ENCODE measurements at places on chromosomes 7 and 10.
A peak's percentile ranks its signal among the peaks of the same experiment; 100 is the strongest.

- DNase-seq = no peak
Measured at GRCh38 chr10:11949152-11949551, 93.5 kb downstream of the UPF2 start.

DNA sequence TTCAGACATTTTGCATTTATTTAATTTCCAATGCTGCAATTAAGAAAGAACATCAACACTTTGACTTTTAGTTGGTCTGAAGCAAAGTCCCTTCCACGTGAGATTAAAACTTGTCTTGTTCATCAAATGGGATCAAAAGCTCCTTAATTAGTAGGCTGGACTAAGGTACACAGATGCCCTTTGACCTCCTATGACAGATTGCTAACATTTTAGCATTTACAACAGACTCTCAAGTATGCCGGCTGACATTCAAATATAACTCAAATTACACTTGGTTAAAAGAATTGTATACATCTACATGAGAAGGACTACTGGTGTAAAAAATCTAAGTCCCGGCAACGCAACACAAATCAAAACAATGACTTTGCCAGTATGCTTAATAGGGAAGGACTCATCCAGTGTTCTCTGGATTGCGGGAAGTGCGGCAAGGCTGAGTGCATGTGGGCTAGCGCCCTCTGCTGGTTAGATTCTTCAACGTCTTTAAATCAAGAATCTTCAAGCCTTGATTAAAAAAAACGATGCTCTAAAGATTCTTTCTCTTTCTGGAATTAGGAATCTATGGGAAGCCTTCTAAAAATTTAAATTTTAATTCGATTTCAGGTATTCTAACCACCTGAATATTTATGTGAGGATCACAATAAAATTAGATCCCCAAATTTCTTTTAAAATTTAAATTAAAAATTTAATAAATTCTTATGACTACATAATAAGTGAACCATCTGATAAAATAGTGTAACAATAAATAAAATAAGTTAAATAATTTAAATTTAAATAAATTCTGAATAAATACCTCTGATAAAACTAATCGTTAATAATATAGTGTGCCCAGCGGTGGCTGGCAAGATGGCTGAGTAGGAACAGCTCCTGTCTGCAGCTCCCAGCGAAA, 444.7 kb downstream of the DGKB start:
- DNase-seq = peak; percentile 65

DNA sequence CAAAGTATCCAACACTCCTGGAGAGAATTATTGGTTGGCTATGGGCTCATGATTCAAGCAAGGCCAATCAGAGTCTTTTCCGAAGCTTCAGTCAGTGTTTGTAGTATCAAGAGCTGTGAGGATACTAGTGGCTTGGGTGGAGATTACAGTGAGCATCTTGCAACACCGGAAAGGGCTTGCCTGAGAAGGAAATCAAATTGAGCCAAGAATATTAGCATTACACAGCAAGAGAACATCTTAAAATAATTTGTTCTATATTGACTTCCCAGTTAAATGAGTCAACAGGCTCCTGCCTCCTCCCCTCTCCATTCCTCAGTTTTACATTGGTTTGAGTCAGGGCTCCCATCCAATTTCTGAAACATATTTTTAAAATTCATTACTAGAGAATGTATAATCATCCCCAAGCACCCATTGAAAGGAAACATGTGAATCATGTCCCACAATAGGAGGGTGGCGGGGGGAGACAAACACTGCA, 127.4 kb downstream of the ELAPOR2 start:
- no peak for DNase-seq

DNA sequence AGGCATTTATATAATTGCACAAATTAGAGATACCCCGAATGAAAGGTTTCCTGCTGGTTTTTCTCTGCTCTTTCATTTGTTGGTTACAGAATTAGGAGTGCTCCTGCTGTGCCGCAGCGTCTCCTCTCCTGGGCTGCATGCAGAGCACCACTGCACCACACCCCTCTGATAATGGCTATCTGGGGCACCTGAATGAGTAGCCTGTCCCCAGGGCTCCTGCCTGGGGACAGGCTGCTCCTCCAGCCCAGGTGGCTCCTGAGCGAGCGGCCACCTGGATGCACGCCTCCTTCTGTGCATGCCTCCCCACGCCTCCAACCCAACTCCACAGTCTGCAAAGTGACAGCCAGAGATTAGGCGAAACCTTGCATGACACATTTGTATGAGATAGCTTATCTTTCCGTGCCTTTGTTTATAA, 242.6 kb upstream of the FZD8 start:
- no peak for DNase-seq

DNA sequence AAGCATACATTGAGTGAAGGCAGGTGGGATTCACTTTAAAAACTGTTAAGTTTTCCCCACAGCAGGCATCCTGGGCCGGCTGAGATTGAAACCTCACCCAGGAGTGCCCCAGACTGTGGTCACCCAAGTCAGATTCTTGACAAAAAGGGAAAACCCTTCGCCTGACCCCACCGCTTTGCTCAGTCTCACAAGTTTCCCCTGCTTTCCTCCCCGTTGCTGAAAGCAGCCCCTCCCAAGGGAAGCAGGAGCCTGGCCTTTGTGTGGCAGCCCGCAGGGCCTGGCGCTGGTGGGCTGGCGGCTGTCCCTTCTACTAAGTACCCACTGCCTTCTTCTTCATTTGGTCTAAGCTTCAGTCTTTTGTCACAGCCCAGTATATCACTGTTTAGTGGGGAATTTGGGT, 16.0 kb downstream of the RNF32 start:
- no peak for DNase-seq

GRCh38 chr10:129706081-129706480, 239.0 kb downstream of the MGMT start:
- DNase-seq = no peak

DNA sequence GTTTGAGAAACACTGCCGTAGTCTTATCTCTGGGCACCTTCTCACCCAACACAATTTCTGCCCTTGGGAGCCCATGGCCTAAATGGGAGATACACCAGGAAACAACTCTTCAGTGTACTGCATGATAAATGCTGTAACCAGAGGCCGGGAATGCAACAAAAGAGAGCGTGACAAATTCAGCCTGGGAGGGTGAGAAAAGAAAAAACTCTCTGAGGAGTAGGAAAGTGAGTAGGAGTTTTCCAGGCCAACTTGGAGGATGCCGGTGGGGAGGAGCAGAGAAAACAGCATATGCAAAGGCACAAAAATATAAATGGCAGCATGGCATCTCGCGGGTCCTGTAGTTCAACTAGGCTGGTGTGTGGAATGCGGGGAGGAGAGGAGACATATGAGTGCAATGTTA, 624.5 kb downstream of the PARD3 start:
- DNase-seq = no peak

- DNase-seq = no peak
Measured at GRCh38 chr10:112588225-112588990, 141.4 kb downstream of the VTI1A start.

DNA sequence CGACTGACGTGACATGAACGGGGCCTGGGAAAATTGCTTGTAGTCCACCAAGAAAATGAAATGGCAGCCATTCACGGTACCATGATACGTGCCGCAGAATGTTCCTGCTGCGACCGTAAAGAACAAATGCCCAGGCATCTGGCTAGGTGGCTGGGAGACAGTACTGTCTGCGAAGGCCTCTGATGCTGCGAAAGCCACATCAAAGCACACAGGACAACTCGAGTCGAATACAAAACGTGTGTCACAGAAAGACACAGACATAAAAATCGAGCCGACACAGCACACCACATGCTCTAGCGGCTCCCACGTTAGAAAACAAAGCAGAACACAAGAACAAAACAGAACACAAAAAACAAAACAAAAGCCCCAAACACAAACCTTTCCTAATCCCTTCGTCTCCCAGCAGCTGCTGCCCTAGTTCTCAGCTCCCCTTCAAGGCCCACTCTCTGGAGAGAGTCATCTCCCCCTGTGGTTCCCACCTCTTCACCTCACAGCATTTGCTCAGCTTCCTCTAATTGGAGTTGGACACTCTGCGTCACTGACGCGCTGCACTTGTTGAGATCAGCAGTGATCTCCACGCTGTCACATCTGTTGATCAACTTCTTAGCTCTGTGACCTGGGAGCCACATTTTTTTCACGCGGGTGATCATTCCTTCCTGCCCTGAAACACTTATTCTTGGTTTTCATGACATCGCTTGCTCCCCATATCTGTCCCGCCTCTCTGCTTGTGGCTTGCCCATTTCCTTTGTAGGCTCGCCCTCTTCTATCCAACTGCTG, 112.2 kb downstream of the CLEC2L start:
- DNase-seq = no peak

GRCh38 chr7:91685544-91685943, 195.0 kb downstream of the MTERF1 start:
- DNase-seq = no peak

GRCh38 chr10:59708816-59709394, 745 bp downstream of the SLC16A9 start:
- DNase-seq = peak; percentile 25

- DNase-seq = peak; percentile 33
Measured at GRCh38 chr7:95690367-95690947, 81.9 kb upstream of the DYNC1I1 start.

- DNase-seq = no peak
Measured at GRCh38 chr7:132424821-132425724, 151.2 kb downstream of the PLXNA4 start.

- DNase-seq = no peak
Measured at GRCh38 chr10:80184291-80184690, 21.0 kb downstream of the ANXA11 start.

GRCh38 chr10:21292763-21293517, 232.5 kb downstream of the SKIDA1 start:
- DNase-seq = peak; percentile 74

DNA sequence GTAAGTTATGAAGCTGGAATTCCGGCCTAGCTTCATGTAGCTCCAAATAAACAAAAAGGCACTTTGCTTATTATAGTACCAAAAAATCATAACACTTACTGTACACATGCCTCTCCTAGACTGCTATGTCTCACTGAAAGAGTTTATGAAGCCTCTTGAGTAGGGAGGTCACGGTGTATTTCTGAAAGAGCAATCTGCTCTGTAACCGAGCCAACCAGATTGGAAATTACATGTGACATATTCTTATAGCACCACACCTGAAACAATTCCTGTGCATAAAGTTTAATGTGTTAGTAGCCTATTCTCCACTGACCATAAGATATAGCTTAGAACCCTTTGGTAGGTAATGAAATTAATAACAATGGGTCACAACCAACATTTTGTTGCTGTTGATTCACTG, 1.3 kb upstream of the FAM3C start:
- no peak for DNase-seq

DNA sequence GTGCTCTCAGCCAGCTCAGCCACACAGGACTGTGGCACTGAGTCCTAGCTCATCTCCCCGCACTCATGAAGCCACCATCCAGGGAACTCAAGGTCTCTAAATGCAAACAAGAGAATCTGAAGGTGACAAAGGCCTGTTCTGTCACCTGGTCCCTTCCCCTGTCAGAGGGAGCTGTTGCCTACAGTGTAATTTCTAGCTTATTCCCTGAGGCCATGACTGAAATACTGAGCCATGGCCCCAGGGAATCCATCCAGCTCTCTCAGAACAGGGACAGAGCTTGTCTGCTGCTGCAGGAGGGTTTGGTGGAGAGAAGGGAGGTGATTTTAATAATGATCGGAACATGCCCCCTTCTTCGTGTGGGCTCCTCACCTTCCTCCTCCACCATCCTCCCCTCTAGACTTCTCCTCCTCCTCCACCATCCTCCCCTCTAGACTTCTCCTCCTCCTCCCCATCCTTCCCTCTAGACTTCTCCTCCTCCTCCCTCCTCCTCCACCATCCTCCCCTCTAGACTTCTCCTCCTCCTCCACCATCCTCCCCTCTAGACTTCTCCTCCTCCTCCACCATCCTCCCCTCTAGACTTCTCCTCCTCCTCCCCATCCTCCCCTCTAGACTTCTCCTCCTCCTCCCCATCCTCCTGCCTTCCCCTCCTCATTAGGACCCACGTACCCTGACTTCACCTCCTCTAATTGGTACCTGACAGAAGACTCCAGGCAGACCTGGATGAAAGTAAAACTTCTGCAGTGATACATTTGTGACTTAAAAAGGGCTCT, 338.0 kb upstream of the MKI67 start:
- DNase-seq = no peak

- DNase-seq = no peak
Measured at GRCh38 chr7:136016649-136017395, 39.7 kb upstream of the MTPN start.

DNA sequence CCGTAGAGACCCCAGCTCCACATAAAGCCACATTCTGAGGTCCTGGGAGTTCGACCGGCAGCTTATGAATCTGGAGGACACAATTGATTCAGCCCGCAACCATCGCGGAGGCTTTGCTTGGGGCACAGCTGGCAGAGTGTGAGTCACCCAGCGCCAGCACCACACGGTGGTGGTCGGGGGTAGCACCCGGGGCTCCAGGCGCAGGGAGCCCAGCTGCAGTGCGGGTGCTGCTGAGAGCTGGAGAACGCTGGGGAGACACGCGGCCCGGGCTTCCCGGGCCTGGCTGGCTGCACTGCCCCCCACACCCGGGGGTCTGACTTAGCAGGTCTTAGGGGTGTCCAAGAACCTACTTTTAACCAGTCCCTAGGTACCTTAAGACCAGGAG, 87.9 kb downstream of the PAXIP1 start:
- DNase-seq = no peak

DNA sequence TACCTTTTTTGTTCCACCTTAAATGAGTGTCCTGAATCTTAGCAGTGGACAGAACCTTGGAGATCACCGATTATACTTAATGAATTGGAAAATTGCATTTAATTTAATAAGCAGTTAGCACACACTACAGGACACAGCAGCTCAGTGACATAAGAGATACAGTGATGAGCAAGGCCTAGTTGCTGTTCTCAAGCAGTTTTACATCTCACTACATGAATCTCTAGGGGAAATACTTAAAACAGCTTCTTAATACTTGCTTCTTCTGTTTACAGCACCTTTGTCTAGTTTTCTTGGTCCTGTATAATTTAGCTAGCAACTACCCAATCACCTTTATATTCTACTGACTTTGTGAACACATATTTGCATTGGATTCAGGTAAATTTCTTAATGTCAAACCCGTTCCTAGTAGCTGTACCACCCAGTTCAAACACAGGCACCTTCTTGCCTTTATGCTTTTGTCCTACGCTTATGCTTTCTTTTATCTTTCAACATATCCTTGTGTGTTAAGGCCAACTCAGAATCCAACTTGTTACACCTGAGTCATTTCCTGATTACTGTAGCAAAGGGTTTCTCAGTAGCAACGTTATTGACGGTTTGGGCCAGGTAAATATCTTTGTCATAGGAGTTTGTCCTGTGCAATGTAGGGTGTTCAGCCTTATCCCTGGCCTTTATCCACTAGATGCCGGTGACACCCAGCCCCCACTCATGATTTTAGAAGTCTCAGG, 1.8 kb downstream of the STAM start:
- no peak for DNase-seq

GRCh38 chr10:74072503-74072902, 74.6 kb downstream of the VCL start:
- no peak for DNase-seq

DNA sequence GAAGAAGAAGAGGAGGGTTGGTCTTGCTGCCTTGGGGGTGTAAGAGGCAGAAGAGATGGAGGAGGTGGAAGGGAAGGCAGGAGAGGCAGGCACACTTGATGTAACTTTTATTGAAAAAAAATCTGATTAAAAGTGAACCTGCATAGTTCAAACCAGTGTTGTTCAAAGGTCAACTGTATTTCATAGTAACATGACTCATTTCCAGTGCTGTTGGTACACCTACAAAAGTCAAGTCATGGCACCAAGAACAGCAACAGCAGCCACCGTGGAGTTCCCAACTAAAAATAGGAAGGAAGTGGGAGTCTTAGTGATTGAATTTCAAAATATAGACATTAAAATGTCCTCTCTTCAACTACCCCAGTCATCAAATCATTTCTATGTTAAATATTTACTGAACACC, 88.5 kb downstream of the CTNNA3 start:
- no peak for DNase-seq

- no peak for DNase-seq
Measured at GRCh38 chr10:101136007-101136707, 5.1 kb downstream of the TLX1 start.
